ACHN (cell line): ENCODE measurements at places on chromosomes 16 and 17.

- DNase-seq: peak; percentile 34
Observed at GRCh38 chr16:31010585-31011325, at the start of gene STX1B. TSS of gene STX1B (minus strand) at chr16:31010638. CDS start at chr16:31010396, 242 bp downstream.

GRCh38 chr16:9525037-9525436 is 433.6 kb downstream of the HAPSTR1 start:
- no peak for DNase-seq

- no peak for DNase-seq
Observed at GRCh38 chr17:32899236-32900013, 22.5 kb upstream of the MYO1D start.

GRCh38 chr16:66130296-66130905 is 236.1 kb upstream of the CDH5 start:
- no peak for DNase-seq

DNA sequence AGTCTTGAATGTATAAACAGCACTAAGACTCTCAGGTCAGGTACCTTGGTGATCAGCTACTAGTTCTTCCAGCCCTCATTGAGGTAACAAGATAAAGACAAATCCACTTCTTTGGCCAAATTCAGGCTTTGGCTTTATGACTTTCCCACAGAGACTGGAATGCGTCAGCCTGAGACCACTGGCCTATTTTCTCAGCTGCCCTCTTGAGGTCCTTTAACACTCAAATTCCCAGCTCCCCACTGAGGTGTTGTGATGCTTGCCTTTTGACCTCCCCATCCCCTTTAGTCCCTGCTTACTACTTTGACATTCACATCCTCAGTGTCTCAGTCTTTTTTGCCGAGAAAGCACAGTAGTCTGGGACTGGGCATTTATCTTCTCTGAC is 10.6 kb downstream of the TNFAIP1 start:
- no peak for DNase-seq

- DNase-seq: no peak
Observed at GRCh38 chr17:41813152-41813680, 412 bp downstream of the FKBP10 start.
